CD4-positive, alpha-beta T cell treated with Interleukin-2 at 100 ng/mL for 4 hours (primary cell): ENCODE measurements at places on chromosomes 11 and 22.
A peak's percentile ranks its signal among the peaks of the same experiment; 100 is the strongest.

GRCh38 chr11:1877211-1878136 is 14.2 kb downstream of the PRR33 start:
- DNase-seq: no peak

GRCh38 chr11:66979336-66979980 is 4.4 kb downstream of the C11orf86 start:
- DNase-seq: no peak

- no peak for DNase-seq
These were observed 124.3 kb downstream of the BUD13 start for GRCh38 chr11:116648247-116649174.

GRCh38 chr11:121210445-121211080 is 82.0 kb upstream of the SC5D start:
- no peak for DNase-seq

DNA sequence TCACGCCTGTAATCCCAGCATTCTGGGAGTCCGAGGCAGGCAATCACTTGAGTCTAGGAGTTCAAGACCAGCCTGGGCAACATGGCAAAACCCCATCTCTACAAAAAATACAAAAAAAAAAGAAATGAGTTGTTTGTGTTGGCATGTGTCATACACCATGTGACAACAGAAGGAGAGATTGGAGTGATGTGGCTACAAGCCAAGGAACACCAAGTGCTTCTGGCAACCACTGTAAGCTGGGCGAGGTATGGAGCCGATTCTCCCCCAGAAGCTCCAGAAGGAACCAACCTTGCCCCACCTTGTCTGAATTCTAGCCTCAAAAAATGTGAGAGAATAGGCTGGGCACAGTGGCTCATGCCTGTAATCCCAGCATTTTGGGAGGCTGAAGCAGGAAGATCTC is 39.1 kb upstream of the SLC35C1 start:
- no peak for DNase-seq

- no peak for DNase-seq
These were observed 14.6 kb downstream of the DKK3 start for GRCh38 chr11:11993839-11994238.

GRCh38 chr11:44304091-44305025 is 5.6 kb downstream of the ALX4 start:
- DNase-seq: no peak

GRCh38 chr11:36311926-36312595 is 16.0 kb downstream of the PRR5L start:
- no peak for DNase-seq

DNA sequence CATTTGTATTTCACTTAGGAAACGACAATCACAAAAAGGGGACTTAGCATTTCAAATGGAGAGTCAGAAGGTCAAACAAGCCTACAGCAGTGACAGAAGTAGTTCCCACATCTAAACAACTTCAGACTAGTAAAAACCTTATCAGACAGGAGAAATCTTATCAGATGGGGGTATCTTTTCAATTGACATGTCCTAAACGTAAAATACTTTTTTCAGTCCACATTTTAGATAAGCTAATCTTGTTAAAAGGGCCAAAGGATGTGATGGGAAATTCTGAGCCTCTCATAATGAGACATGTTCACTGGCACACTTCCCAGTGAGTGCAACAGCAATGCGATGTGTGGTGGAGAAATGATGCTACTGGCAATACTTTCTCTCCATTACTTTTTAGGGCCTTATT is 2.4 kb downstream of the MAPK1 start:
- peak; percentile 23 for DNase-seq
